ENCODE measurements at places on chromosomes 2 and 18.

DNA sequence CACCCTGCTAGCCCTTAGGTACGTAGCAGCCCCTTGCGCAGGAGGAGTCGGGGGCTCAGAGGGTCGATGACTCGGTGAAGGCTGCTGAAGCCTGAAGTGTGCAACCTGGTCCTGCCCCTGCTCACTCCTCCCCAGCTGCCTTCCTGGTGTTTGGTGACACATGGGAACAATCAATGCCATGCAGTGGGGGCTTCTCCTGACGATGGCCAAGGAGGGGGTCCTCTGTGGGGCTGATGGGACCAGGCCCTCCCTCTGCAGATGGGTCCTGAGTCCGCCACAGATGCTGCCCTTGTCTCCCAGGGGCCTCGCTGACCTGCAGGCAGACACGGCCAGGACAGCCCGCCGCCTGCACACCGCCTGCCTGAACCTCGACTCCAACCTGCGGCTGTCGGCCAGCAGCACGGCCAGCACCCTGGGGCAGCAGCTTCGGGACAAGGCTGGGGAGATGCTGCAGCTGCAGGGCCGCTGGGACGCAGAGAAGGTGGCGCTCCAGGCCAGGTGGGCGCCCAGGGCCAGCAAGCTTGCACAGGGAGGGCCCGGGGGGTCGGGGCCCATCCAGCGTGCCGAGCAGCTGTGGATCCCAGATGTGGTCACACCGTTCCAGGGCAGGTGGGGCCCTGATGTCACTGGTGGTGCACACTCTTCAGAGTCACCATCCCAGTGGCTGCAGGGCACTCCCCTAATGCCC lies 24.6 kb downstream of the CROCC2 start:
- no peak for DNase-seq

DNA sequence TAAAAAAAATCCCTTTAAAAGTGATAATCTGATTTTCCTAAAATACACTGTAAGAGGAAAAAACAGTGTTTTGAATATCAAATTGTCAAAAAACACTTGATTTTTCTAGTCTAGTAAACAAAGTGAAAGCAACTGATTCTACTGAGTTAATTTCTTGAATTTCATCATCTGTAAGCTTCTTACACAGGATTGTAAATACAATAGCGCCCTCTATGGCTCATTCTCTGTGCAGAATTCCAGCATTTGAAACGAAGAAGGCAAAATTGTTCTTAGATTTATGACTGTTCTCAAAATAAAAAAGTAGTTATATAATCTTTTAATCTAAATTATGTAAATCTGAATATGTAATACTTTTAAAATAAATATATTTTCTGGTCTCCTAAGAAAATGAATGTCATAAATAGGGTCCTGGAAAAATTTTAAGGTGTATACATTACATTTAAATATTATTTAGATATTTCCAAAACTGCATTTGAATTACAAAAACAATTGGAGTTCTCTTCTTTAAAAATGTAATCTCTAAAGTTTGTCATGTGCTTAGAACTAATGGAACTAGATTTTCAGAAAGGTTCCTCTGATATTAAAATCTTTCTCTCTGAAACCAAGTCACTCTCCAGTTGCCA lies 176.9 kb upstream of the MC4R start:
- no peak for DNase-seq

- DNase-seq = no peak
These were observed 22.6 kb downstream of the MAPK4 start for GRCh38 chr18:50582500-50582899.

GRCh38 chr2:12613137-12613835 lies 103.5 kb upstream of the TRIB2 start:
- DNase-seq = no peak

DNA sequence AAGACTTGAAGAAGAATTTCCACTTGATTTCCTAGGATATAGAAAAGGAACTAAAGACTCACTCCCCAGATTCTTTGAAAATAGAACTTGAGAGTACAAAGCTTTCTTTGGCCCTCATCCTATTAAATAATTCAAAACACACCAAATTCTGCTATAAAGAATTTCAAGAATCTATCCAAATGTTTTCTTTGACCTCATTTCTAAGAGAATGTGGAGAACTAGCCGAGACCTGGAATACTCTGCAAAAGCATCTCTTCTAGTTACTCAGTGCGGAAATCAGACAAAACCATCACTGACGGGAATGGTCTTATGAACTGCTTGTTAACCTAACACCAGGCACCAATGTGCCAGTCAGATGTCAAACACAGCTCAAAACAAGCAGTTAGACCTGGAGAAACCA lies 44.2 kb upstream of the ARL5A start:
- no peak for DNase-seq

GRCh38 chr18:76307293-76307690 lies 187.8 kb downstream of the ZNF516 start:
- no peak for DNase-seq

DNA sequence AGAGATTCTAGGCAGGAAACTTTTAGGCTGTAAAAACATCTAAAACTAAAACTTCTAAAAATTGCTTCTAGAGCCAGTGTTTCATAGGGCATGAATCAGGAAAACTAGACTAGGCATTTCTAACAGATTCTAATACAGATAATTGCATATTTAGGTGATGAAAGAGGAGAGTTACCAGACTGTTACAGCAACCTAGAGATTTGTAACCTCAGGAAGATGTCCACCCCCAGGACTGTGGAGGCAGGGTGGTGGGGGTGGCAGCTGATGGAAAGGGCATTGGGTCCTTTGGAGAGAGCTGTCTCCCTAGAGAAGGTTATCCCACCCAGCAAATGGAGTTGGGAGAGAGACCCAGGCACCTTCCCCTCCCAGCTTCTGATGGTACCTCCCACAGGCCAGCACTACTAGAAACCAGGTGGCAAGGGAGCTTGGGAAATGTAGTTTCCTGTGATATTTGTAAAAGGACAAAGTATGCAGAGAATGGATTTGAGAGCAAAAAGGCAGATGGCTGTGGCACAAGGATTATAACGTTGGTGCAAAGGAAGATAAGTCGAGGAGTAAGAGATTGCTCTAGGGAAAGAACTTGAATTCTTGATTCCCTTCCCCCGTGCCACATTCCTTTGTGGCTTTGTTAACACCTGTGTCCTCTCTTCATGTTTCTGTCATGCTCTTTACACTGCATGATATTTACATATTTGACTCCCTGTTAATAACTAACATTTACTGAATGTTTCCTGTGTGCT lies 75.6 kb upstream of the MGAT5 start:
- DNase-seq = no peak

GRCh38 chr2:6309415-6310255 lies 556.1 kb downstream of the CMPK2 start:
- DNase-seq = no peak

DNA sequence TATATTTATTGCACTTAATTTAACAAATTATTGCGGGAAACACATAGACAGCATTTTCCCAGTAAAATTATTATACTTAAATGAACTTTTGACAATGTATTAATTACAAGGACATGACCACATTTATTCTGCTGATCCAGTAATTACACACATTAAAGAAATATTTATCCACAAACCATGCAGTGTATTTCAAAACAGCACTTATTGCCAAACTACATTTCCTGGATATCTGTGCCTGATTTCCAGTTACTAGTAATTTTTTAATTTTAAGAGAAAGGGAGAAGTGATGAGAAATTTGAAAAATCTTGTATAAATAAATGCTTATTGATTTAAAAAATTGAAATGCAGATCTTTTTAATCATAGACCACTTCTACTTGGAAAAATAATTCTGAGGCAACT lies 1458.7 kb upstream of the ACVR2A start:
- DNase-seq = no peak

GRCh38 chr2:62627667-62628066 lies 77.8 kb upstream of the EHBP1 start:
- no peak for DNase-seq

GRCh38 chr2:3459185-3460015 lies 59.9 kb downstream of the ADI1 start:
- DNase-seq = no peak

GRCh38 chr2:47257946-47258348 lies 102.8 kb upstream of the STPG4 start:
- no peak for DNase-seq

DNA sequence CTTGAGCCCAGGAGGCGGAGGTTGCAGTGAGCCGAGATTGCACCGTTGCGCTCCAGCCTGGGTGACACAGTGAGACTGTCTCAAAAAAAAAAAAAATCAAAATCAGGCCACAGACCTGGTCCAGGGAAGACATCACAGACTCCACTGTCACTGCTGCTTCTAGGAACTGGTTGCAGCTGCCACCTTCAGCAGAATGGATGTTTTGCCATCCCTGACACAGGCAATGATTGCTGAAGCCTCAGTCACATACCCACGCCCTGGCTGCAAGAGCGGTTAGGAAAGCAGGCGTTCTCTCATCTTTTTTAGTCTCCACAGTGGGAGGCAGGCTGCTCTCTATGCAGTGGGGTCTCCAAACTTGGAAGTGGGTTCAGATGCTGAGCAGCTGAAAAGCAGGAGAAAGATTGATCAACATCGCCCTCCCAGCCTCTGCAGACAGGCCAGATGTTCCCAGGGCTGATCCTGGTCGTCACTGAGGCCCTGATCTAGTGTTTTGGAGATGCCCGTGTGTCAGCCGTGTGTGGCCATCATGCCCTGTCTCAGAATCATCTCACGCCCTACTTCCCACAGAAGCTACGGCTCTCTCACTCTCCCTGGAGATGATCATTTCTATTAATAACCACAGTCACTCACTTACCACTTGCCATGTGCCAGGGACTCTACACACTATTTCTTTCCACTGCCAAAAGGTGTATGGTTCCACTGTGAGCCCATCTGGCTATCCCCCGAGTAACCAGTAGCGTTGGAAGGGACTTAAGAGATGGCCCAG lies 91.8 kb downstream of the PLB1 start:
- DNase-seq = no peak

- DNase-seq = no peak
These were observed 4.3 kb upstream of the SPOPL start for GRCh38 chr2:138497294-138497693.

DNA sequence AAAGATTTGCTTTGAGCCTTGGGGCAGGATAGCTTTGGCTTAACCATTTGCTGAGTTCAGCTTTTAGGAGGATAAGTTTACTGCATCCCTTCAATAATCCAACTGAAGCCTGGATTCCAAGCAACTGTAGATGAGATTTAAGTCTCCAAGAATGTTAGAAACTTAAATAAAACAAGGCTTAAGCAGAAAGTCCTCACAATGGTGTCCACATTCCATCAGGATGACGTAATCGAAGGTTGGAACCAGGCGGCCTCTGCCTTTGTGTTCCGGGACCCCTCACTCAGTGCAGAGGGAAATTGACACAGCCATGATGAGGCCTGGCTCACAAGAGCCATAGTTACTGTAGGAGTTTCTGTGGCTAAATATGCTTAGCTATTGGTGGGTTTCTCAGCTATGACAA lies 260.4 kb downstream of the LPIN1 start:
- DNase-seq = no peak

- no peak for DNase-seq
These were observed 91.7 kb upstream of the MMADHC start for GRCh38 chr2:149679286-149679685.

DNA sequence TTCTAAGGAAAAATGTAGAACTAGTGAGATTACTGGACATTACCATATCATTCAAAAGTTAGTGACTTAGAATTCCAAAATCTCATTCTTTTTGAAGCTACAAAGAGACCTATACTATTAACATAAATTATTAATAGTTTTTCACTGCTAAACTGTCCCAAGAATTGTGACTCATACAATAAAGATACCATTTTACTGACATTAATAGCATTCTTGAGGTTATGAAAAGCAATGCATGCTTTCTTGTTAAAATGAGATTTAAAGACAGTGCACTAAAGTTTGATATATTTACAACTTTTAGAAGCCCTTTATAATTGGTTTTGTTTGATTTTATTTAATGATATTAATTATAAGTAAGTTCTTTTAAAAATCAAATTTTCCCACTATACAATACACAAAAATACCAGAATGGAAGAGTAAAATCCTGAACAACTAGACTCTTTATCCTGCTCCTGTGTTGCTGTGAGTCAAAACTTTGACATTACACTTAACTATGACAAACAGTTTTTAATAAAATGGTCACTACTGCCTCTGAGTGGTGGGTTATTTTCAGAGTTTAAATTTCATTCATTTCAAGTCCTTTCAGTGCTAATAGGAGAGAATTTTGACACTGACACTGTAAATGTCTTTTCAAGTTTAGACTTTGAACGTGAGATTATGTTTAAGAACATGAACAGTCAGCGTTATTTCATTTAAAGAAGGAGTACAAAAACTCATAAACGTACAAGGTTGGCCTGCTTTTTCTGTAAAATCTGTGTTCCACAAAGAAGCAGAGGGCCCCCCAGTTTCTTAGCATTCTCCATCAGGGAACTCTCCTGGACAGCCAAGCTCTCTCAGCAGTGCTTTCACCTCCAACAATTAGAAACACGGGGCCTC lies 54.5 kb downstream of the FAM124B start:
- no peak for DNase-seq

DNA sequence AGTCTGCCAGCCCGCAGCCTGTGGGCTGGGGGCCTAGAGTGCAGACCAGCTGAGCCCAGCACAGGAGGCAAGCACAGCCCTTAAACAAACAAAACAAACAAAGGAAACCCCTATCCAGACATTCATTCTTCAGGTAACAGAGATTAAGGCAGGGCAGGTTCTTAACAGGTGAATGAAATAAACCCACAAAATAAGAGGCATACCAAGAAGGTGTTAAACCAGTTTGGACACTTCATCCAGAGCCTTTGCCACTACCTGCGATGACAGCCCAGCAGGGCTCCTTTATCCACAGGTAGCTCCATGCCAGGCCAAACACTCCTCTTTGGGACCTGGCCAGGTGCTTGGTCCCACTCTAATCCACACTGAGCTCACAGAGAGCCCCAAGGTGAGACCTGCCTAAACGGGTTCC lies 209.7 kb upstream of the SIX2 start:
- no peak for DNase-seq

GRCh38 chr18:6648581-6648980 lies 80.9 kb upstream of the ARHGAP28 start:
- no peak for DNase-seq

- no peak for DNase-seq
These were observed 21.1 kb downstream of the SERPINE2 start for GRCh38 chr2:224017957-224018356.

GRCh38 chr18:30489890-30490643 lies 552.5 kb downstream of the DSC3 start:
- no peak for DNase-seq

DNA sequence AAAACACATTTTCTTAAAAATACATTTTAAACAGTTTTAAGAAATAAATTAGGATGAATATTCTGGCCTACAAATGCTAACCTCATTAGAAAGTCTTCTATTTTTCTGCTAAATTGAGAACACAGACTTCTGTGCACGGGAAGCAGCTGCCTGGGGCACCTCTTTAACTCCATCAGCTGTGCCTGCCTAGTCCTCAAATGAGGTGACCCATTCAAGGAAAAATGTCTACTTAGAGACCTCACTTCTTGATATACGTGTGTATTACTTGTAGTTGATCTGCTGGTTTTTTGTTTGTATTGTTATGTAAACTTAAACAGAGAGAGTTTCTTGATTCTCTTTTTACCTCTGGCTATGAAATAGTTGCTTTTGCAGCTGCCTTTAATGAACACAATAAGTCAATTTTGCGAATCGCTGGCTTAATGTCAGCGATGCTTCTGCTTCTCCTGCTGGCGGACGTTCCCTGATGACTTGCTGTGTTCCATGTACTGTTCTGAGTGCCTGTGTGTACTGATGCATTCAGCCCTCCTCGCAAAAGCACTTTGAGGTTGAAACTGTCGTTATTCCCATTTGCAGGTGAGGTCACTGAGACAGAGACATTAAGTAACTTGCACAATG lies 88.7 kb upstream of the TXNDC2 start:
- no peak for DNase-seq
